Panc1 (cell line): ENCODE measurements at places on chromosomes 2 and 18. TPM values are rescaled to one million over a fixed set of nuclear protein-coding genes. Genes with fewer than 3 reads are reported as not detected.
A peak's percentile ranks its signal among the peaks of the same experiment; 100 is the strongest.

The CNRIP1 gene
- total RNA-seq: not detected

The GPR55 gene
- 0.08 TPM for total RNA-seq

- H3K4me1 ChIP-seq: no peaks in the 10 kb centered on the region
- no peaks in the 10 kb centered on the region for H3K36me3 ChIP-seq
- no peak overlapping the region for H3K4me3 ChIP-seq
- H3K27ac ChIP-seq: no peak overlapping the region
- no peak for DNase-seq
These were observed 68.9 kb upstream of the BOD1L2 start for GRCh38 chr18:57077786-57078552.

DNA sequence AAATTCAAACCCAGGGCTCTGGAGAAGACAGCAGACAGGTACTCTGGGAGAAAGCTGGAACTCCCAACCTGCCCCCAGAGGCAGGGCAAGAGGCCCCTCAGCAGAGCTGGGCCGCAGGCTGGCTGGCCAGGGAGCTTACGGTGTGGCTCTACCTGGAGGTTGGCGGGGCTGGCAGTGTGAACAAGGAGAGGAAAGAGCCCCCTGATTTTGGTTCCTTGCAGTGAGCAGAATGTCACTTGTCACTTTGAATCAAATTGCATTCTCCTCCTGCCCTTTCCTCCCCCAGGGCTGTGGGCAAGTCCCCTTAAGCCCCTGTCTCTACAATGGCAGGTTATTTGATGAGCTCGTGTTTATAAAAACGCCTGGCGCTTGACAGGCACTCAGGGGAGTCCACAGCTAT is 32.6 kb downstream of the MYO7B start:
- no peak overlapping the region for H3K4me3 ChIP-seq
- no peaks in the 10 kb centered on the region for H3K4me1 ChIP-seq
- no peaks in the 10 kb centered on the region for H3K36me3 ChIP-seq
- H3K27ac ChIP-seq: no peak overlapping the region
- no peaks in the 10 kb centered on the region for H3K27me3 ChIP-seq
- DNase-seq: no peak

GRCh38 chr2:75379476-75380210 is 180.3 kb upstream of the TACR1 start:
- no peaks in the 10 kb centered on the region for H3K27me3 ChIP-seq
- no peaks in the 10 kb centered on the region for H3K36me3 ChIP-seq
- no peak for DNase-seq

DNA sequence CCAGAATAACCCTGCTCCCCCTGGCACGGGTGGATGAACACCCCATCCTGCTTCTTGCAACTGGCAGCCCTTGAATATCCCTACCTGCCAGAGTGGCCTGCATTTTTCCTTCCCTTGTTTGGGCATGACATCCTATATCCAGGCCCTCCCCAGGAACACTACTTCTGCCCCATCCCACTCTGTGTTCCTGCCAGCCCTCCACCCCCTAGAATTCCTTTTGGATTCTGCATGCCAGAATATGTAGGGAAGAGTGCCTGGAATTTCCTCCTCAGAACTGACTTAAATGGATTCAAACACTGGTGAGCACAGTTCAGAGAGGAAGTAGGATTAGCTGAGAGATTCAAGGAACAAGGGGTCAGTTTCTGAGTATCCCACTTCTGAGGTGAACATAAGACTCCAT is 123.5 kb upstream of the PELI1 start:
- DNase-seq: no peak
- no peak overlapping the region for H3K4me3 ChIP-seq
- peaks cover 5% of the 10 kb centered on the region; the same call in 1 of the 2 replicates for H3K27me3 ChIP-seq
- no peak overlapping the region for H3K27ac ChIP-seq
- H3K4me1 ChIP-seq: no peaks in the 10 kb centered on the region
- H3K36me3 ChIP-seq: no peaks in the 10 kb centered on the region

DNA sequence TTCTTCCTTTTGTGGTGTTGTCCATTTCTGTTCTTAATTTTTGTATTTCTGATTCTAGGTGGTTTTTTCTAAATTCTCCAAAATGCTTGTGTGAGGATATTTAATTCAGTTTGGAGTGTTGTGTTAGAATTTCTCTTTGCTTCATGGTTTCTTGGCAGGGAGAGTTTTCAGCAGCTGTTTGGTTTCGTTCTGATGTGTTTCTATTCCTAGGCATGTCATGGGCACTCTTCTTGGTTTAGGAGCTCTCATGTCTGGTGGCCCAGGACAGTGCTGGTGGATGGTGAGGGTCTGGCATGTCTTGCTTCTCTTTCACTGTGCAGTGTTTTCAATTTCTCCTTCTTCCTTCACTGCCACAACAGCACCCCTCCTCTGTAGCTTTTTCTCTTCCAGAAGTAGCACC is 52.9 kb downstream of the OSBPL6 start:
- no peak for DNase-seq
- no peaks in the 10 kb centered on the region for H3K27me3 ChIP-seq
- H3K36me3 ChIP-seq: no peaks in the 10 kb centered on the region
- H3K4me3 ChIP-seq: no peak overlapping the region

DNA sequence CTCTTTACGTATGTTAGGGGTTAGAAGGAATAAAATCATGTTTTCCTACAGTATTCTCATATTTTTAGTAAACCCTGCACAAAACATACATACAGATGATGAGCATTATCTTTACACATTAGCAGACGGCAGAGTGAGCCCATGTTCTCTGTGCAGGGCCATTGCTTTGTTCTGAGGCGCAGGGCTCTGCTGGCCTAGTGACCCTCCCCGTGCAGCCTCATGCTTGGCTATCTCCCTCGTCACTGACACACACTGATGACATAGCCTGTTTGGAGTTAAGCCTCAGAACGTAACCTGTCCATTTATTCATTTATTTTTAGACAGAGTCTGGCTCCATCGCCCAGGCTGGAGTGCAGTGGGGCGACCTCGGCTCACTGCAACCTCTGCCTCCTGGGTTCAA is 115.9 kb upstream of the FOSL2 start:
- H3K36me3 ChIP-seq: no peaks in the 10 kb centered on the region
- DNase-seq: no peak
- H3K4me3 ChIP-seq: no peak overlapping the region
- H3K27me3 ChIP-seq: no peaks in the 10 kb centered on the region
- H3K4me1 ChIP-seq: peaks cover 29% of the 10 kb centered on the region

- no peaks in the 10 kb centered on the region for H3K36me3 ChIP-seq
- H3K4me3 ChIP-seq: peak overlapping the region; percentile 46
- H3K27ac ChIP-seq: peak overlapping the region; percentile 78
- no peak for DNase-seq
- H3K4me1 ChIP-seq: peaks cover 68% of the 10 kb centered on the region
- H3K27me3 ChIP-seq: no peaks in the 10 kb centered on the region
These were observed 7.8 kb downstream of the AGAP1 start for GRCh38 chr2:235501673-235502031.

DNA sequence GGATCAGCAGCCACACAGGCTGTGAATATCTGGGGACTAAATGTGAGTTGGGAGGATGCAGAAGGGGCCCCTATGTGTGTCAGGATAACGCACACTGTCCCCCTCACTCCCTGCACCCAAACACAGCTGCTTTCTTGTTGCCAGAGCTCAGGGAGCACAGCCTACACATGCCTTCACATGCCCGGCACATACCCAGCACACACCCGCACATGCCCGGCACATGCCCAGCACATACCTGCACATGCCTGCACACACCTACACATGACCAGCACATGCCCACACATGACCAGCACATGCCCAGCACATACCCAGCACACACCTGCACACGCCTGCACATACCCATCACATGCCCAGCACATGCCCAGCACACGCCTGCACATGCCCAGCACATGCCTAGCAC is 75.6 kb downstream of the TPO start:
- no peaks in the 10 kb centered on the region for H3K27me3 ChIP-seq
- no peak for DNase-seq
- H3K36me3 ChIP-seq: no peaks in the 10 kb centered on the region
- no peak overlapping the region for H3K4me3 ChIP-seq
- no peaks in the 10 kb centered on the region for H3K4me1 ChIP-seq
- H3K27ac ChIP-seq: no peak overlapping the region

DNA sequence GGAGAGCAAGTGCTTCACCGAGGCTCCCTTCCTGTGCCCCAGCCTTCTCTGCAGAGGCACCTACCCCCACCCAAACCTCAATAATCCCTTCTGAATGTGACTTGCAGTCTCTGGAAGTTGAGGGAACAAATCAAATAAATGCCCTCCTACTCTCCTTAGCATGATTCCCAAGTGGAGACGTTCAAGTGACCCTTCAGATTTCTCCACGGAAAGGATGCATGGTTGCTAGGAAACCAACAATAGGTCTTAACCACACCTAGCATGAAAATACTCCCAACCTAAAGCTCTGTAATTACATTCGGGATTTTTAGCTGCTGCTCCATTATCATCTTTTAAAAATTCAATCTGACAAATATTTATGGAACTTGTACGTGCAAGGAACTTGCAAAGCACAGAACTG is 50.2 kb upstream of the CABLES1 start:
- H3K27me3 ChIP-seq: no peaks in the 10 kb centered on the region
- H3K4me3 ChIP-seq: no peak overlapping the region
- no peaks in the 10 kb centered on the region for H3K36me3 ChIP-seq
- H3K4me1 ChIP-seq: 0 out of 2 replicates have a peak, but pooled peaks cover 3% of the 10 kb centered on the region

DNA sequence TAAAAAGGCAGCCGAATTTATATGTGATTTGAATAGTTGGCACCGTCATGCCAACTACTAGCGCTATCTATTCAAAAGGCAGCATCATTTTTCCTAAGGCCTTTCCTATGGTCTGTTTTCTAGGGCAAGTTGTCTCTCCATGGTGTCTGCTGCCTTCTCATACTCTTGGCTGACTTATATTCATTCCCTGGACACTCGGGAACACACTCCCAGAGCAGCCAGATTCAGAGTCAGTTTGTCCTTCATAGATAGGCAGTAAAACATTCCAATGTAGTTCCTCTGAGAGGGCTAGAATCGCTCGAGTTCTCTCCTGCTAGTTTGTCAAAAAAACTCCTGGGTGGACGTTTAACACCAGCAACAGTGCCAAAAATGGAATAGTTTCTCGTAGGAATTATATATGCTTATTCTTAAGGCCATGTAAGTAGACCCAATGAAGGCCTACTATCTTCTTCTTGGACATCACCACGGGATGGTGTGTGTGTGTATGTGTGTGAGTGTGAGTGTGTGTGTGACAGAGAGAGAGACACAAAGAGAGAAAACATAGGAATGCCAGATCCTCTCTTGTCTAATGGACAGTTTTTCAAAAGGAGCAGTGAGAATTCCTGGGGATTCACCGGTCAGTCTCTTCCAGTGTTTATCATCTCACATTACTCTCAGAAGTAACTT is 129.3 kb upstream of the CTAGE1 start:
- no peak overlapping the region for H3K4me3 ChIP-seq
- 0 out of 2 replicates have a peak, but pooled peaks cover 2% of the 10 kb centered on the region for H3K27me3 ChIP-seq
- no peak for DNase-seq

DNA sequence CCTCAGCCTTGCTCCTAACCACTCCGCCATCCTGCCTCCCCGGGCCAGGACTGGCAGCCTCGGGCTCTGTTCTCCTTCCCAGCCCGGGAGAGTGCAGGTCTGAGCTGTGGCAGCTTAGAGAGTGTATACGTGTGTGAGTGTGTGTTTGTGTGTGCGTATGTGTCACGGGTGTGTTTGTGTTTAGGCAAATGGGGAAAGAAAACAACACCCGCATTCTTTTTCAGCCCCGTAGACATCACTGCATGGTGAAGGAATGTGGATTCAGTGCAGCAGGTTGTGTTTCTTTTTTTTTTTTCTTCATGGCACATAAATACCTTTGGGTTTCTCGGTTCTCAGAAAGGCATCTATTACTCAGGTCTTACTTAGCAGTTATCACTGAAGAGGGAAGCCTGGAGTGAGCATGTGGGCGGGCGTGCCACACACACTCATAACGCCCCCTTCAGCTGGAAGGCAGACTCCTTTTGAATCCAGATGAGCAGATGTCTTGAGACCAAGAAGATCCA is 44.2 kb downstream of the GLI2 start:
- H3K27ac ChIP-seq: no peak overlapping the region
- peaks cover 12% of the 10 kb centered on the region for H3K4me1 ChIP-seq
- no peak overlapping the region for H3K4me3 ChIP-seq
- H3K27me3 ChIP-seq: no peaks in the 10 kb centered on the region
- no peak for DNase-seq
- no peaks in the 10 kb centered on the region for H3K36me3 ChIP-seq

DNA sequence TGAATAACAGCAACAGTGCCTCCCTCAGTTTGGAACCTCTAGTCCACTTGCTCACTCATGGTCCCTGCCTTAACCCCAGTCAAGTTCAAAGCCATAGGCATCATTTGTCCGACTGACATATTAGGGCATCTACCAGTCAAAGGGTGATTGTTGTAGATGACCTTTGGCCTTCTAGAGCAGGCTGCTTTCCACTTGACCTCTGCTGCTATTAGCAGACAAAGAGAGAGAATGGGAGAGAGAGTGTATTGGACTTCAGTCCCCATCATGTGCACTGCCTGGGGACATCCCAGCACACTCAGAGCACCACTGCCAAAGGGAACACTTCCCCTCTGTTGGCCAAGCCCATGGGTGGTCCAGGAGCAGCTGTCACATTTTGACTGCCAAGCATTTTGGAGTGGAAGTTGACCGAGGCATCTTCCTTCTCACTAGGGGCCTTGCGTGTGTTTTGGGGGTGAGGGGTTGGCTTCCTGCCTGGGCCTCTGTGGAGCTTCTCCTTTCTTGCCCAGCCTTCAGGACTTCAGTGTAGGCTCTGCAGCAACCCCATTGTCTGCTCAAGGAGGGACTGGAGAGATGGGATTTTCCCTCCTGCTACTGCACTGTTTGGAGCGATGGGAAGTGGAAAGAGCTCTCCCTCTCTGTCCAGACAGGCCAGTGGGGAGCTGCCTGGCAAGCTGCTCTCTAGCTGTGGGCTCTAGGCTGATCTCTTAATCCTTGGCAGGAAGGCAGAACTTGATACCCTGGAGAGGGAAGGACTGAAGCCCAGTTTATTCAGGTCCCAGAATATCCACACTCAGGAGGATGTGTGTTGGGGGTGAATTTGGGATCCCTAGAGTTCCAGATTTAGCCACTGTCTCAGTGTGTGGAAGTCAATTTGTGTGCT is 68.1 kb downstream of the TMEM247 start:
- no peak for DNase-seq
- no peak overlapping the region for H3K27ac ChIP-seq
- no peaks in the 10 kb centered on the region for H3K27me3 ChIP-seq
- H3K36me3 ChIP-seq: no peaks in the 10 kb centered on the region
- no peak overlapping the region for H3K4me3 ChIP-seq
